Stimulated activated effector memory CD8-positive, alpha-beta T cell treated with anti-CD3 and anti-CD28 coated beads, Interleukin-12 subunit alpha, Interleukin-12 subunit beta, amount 100 ng/mL, for 72 hours (primary cell): ENCODE measurements at places on chromosomes 5 and 9.
A peak's percentile ranks its signal among the peaks of the same experiment; 100 is the strongest.

DNA sequence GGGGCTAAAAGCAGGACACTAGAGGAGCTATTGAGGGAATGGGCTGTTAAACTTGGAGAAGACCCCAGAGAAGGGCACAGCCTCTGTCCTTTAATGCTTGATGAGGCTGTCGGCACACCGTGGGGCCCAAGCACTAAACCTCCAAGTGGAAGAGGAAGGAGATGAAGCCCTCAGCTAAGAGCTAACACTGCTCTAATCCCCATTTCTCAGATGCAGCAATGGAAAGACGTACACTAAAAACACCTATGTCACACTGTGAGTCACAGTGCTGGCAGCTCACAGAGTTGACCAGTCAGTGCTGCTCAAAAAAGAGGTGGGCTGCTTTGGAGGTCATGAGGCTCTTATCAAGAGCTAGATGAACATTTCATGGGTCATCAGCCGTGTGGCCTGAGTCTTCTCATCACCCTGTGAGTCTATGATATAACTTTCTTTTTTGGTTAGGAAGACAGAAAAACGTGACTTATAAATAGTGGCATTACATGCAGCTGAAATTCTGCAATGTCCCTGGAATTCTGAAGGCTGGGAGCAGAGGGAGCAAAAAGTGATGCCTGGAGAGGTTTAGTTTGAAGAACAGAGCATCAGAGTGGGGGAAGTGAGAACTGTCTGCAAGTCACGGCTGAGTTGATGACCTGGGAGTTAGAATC, 21.5 kb downstream of the TNFSF8 start:
- no peak for DNase-seq

- no peak for DNase-seq
These were observed 3.3 kb upstream of the TTC39B start for GRCh38 chr9:15310107-15310850.

- DNase-seq, result peak; percentile 90
These were observed 13.4 kb upstream of the GRHPR start for GRCh38 chr9:37408933-37409710.

- DNase-seq, result no peak
These were observed 147.6 kb upstream of the SPRY4 start for GRCh38 chr5:142472306-142472951.

GRCh38 chr9:109624896-109625295, 126.8 kb upstream of the PTPN3 start:
- DNase-seq, result no peak

GRCh38 chr9:97398999-97399758, 12.7 kb upstream of the TDRD7 start:
- peak; percentile 76 for DNase-seq

GRCh38 chr5:119207105-119207504, 136.2 kb downstream of the DMXL1 start:
- DNase-seq, result no peak

GRCh38 chr5:138722544-138723177, 30.6 kb upstream of the CTNNA1 start:
- no peak for DNase-seq

GRCh38 chr5:129858131-129858675, 46.1 kb upstream of the CHSY3 start:
- DNase-seq, result no peak

- DNase-seq, result no peak
These were observed 1.8 kb upstream of the CCL28 start for GRCh38 chr5:43413966-43414365.

GRCh38 chr5:171710451-171711024, 75.1 kb upstream of the SMIM23 start:
- peak; percentile 38 for DNase-seq

GRCh38 chr5:167402671-167403070, 888.8 kb upstream of the WWC1 start:
- no peak for DNase-seq

- DNase-seq, result peak; percentile 69
These were observed 21.1 kb upstream of the TERT start for GRCh38 chr5:1315709-1316587.

DNA sequence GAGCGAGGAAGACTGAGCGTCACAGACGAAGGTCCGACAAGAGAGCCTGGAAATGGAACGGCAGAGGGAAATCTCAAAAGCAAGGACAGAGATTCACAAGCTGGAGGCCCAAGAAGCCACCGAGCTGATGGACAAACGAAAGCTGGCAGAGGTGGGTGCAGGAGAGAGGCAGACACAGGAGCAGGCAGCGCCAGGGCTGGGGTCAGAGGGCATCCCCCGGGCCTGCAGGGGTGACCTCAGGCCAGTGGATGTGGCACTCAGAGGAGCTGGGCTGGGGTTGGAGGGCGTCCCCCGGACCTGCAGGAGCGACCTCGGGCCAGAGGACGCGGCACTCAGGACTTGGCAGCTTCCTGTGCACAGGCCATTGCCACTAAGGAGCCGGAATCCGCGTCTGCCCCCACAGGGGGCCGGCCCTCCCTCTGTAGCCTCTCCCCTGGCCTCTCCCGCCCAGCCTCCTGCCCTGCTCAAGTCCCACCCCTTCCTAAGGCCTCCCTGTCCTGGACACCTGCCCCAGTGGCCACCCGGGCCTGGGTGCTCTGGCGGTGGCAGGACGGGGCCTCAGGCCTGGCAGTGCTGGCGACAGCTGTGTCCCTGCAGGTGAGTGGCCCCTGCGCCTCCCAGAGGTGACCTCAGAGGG, 40.4 kb downstream of the EXD3 start:
- no peak for DNase-seq

GRCh38 chr5:156540491-156540890, 213.5 kb downstream of the SGCD start:
- no peak for DNase-seq

DNA sequence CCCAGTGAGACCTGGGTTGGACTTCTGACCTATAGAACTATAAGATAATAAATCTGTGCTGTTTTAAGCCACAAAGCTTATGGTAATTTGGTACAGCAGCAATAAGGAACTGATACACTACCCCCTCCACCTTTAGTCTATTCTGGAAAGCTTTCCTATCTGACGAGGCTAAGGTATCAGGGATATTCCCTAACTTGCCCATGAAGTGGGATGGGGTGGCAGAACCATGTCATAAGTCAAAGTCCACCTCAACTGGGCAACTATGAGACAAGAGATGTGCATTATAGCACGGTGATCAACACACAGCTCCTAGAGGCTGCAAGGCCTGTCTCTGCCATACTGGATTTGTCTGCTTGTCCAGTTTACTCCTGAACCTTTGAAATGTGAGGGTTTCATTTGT, 146.8 kb upstream of the RAD23B start:
- no peak for DNase-seq

- no peak for DNase-seq
These were observed 437.3 kb downstream of the DTWD2 start for GRCh38 chr5:118551031-118551430.

GRCh38 chr9:22050924-22051323, 41.8 kb upstream of the CDKN2B start:
- DNase-seq, result no peak

DNA sequence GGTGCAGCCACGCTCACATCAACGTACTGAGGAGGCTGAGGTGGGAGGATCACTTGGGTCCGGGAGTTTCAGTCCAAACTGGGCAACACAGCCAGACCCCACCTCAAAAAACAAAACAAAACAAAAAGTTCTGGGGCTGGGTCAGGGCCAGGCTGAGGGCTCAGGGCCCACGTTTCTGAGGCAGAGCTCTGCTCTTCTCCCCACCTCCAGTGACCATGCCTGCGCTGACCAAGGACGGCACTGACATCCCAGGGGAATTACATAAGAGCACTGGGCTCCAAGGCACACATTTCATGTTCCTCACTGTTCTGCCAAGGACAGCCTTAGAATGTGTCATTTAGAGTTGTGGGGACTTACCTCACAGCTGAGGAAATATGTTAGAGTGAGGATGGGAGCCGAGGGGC, 40.4 kb upstream of the TESK1 start:
- DNase-seq, result no peak

GRCh38 chr5:159893040-159893695, 23.1 kb upstream of the ADRA1B start:
- no peak for DNase-seq

DNA sequence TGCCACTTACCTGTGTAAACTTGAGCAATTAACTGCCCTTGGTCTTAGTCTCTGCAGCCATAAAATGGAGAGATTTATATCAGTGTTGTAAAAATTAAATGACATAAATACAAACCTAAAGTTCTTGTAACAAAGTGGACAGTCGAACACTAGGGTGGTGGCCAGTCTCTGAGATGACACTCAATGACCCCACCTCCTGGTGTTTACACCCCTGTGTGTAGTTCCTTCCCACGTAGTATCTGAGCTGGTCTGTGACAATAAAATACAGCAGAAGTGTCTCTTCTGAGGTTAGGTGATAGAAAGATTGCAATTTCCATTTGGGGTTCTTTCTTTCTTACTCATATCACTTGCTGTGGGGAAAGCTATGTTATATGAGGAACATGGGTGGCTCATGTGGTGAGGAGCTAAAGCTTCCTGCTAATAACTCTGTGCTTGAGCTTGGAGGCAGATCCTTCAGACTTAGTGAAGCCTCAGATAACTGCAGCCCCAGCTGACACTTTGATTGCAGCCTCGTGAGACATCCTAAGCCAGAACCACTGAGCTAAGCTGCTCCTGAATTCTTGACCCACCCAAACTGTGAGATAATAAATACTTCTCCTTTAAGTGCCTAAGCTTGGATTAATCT, 173.4 kb upstream of the CHD1 start:
- no peak for DNase-seq

DNA sequence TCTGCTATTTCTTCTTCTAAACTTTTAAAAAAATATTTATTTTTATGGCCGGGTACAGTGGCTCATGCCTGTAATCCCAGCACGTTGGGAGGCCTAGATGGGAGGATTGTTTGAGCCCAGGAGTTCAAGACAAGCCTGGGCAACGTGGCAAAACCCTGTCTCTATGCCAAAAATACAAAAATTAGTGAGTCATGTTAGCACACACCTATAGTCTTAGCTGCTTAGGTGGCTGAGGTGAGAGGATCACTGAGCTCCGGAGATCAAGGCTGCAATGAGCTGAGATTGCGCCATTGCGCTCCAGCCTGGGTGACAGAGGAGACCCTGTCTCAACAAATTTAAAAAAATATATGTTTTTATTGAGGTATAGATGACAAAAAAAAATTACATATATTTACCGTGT, 5.6 kb downstream of the AP3S1 start:
- DNase-seq, result no peak

- DNase-seq, result no peak
These were observed 330.4 kb upstream of the KLF4 start for GRCh38 chr9:107819772-107820565.

- peak; percentile 80 for DNase-seq
These were observed 211.5 kb downstream of the SEC61B start for GRCh38 chr9:99433555-99433954.

- DNase-seq, result no peak
These were observed 500.0 kb downstream of the SPATA31D1 start for GRCh38 chr9:82488313-82489200.

DNA sequence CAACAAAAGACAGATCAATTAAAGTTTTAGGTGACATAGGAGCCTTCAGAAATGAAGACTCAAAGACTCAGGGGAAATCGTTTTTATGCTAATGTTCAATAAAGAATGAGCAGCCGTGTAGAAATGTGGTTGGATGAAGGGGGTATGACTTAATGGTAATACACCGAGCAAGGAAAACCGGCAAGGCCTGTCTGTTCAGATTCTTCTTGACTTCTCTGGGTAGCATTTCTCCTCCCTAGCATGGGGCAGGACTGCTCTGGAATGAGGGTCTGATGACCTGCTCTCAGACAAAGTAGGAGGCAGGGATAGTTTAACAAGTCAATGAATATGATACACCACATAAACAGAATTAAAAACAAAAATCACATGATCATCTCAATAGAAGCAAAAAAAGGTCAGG, 487.4 kb downstream of the ZNF608 start:
- DNase-seq, result no peak

- no peak for DNase-seq
These were observed 22.9 kb downstream of the ADAMTS2 start for GRCh38 chr5:179322071-179323025.

- DNase-seq, result no peak
These were observed 421.3 kb downstream of the CDH12 start for GRCh38 chr5:22431840-22432239.

DNA sequence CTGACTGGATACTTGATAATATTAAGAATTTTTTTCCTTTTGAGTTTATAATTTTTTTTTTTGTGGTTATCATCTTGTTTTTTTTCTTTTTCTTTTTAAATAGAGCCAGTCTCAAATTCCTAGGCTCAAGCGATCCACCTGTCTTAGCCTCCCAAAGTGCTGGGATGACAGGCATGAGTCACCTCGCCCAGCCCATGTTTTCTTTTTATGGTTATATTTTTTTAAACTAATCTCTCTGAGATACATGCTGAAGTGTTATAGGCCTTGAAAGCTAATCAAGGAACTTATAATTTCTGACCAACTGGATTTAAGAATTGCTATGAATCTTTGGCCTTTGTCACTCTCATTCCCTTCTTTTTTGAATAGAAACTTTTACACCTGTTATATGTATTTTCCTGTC, 6.8 kb upstream of the AMACR start:
- no peak for DNase-seq

DNA sequence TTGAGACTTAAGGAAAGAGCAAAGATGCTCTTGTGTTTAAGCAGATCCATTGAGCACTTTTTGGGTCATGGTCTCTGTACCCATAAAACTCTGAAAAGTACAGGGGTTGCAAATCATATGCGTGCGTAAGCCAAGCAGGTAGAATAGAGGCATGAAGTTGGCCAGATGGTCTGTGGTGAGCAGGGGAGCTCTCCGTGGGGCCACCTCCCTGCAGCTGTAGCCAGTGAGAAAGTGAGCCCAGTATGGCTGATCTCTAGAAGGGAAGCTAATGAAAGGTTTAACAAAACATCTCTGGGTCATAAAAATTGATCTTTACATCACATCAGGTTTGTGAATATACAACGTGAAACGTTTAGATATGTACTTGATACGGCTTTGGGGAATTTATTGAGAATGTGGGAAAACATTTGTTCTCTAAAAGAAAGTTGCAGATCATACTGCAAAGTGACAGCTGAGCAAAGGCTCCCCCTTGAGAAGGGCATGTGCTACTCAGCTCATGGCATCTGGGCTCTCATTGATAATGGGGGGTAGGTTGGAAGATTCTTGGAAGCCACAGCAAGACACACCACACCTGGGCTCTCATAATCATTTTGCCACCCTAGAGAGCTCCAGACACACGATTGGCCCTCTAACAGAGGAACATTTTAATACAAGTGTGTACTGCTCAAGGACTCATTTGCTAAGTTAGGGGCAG, 30.6 kb downstream of the SH3GL2 start:
- DNase-seq, result no peak

- no peak for DNase-seq
These were observed 94.6 kb upstream of the TXNDC8 start for GRCh38 chr9:110432253-110432652.

- no peak for DNase-seq
These were observed 39.6 kb downstream of the COL5A1 start for GRCh38 chr9:134681061-134681661.

DNA sequence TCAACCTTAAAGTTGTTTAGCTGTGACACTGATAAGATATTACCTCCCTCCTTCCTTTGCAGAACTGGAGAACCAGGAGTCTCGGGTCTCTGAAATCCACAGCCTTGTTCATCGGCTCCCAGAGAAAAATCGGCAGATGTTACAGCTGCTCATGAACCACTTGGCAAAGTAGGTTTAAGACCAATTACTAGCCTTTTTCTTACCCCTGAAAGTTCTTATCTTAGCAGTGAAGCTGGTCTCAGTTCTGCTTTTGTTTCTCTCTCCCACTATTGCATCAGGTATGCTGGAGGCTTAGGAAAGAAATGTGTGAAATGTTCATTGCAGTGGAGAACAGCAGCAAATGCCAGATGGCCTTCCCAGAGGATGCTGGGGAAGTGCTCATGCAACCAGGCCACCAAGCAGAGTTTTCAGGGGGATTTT, 287.4 kb downstream of the ARHGAP26 start:
- no peak for DNase-seq
